ENCODE measurements at places on chromosomes 11 and 22. TPM values are rescaled to one million over a fixed set of nuclear protein-coding genes. Genes with fewer than 3 reads are reported as not detected.

The CENATAC gene
- total RNA-seq, result 9.0 TPM

The NRXN2 gene
- not detected for total RNA-seq

The TCF20 gene
- total RNA-seq, result 23.3 TPM

The ART1 gene
- total RNA-seq, result not detected

The DAGLA gene
- 1.7 TPM for total RNA-seq

The SNX32 gene
- total RNA-seq, result not detected

The BRSK2 gene
- 0.30 TPM for total RNA-seq

The ACTN3 gene
- total RNA-seq, result not detected

The MMP3 gene
- not detected for total RNA-seq

The AP2A2 gene
- 20.1 TPM for total RNA-seq

The FBXO3 gene
- total RNA-seq, result 64.3 TPM

The MS4A1 gene
- total RNA-seq, result not detected

The TRPM5 gene
- total RNA-seq, result not detected

GRCh38 chr11:112241486-112241885, 15.3 kb downstream of the PTS start:
- no peak for DNase-seq

DNA sequence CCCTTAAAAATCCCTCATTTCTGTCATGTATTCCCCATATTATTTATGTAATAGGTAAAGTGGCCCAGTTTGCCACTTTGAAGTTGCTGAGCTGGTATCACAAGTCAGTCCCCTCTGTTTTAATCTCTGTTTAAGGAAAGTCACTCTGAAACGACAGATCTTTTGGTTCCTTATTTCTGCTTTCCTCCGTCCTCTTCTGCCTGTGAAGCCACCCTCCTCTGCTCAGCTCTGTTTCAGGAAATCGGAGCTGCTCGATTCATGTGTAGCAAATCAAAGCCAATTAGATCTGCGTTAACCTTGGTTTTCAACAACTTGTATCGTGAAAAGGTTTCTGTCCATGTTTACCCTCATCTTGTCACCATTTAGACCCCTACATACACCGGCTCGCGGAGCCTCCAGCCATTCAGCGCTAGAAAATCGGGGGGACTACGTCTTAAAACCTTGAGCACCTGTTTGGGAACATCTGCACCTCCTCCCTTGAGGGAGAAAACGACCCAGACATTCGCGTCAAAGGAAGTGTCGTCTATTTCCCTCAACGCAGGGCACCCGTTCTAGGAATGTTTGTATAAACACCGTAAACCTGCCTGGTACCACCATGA, 576 bp upstream of the SC5D start:
- DNase-seq, result peak; percentile 33

DNA sequence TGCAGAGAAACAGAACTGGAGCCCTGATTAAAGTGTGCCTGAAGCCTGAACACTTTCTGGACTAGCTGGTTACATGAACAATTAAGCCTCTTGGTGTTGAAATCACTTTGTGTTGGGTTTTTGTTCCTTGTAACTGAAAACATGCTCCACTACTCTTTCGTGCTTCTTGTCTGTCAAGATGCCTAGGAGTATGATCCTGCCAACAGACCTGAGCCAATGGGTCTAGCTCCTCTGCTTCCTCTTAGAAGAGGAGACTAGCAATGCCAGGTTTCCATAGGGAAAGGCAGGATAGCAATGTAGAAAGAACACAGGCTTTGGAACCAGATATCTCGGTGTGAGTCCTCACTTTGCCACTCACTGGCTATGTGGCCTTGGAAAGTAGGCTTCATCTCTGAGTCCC, 40.3 kb downstream of the IRAG1 start:
- DNase-seq, result no peak

- no peak for DNase-seq
Observed at GRCh38 chr11:18849406-18849805, 57.8 kb upstream of the PTPN5 start.

DNA sequence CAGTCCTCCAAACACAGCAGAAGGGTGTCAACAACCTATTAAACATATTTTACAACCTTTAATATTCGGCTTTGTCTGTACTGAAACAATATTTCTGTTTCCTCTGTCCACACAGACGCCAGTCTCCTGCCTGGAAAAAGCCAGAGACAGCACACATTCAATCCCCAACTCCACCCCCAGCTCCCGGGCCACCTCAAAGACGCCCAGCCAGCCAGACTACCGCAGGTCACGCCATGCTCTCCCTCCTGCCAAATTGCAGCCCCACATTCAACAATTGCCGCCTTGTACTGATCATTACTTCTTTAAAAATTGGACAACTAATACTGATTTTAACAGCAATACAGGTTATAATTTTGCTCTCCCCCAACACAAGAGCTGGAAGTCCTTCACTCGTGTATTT, 1.2 kb downstream of the SERGEF start:
- DNase-seq, result no peak

- DNase-seq, result no peak
Observed at GRCh38 chr22:22033803-22034468, 51.3 kb upstream of the TOP3B start.

DNA sequence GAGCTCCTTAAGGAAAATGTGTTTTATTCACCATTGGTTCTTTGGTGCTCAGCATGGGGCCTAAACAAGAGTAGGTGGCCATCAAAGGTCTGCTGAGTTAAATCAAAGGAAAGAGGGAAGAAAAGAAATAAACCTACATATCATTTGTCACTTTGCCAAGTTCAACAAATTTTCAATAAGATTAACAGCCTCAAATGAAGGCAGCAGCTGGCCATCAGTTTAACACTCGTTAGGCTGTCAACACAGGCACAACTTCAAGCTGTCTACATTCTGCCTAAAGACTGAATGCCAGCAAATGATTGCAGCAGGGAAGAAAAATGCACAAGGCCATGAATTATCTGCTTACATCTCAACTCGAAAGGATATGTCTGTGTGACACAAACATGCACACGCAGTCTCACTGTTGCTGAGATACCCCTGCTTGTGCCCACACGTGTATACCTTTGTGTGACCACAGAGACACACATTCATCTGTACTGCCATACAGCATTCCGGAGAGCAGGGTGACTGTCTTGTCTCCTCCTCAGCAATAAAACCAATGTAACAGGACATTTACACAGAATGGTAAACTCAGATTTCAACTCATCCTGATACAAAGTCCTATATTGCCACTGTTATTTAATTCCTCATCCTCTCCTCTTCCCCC, 40.1 kb downstream of the TRIM66 start:
- no peak for DNase-seq

DNA sequence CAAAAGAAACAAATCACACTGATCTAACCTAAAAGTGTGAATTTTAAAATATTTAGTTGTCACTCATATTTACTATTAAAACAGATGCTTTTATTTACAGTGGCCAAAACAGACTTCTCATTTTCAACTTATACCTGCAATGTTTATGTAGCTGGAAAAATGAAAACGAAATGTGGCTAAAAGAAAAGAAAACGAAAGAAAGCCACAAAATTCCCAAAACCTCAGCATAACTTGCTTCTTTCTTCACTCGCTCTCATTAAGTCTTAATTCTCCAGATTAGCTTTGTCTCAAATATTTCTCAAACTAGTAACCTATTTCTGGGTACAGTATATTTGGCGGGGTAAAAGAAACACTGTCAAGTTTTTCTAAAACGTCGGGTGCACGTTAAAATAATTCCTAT, 693 bp downstream of the CSTF3 start:
- DNase-seq, result no peak

- no peak for DNase-seq
Observed at GRCh38 chr11:15858881-15859280, 497.5 kb downstream of the SOX6 start.

- DNase-seq, result no peak
Observed at GRCh38 chr11:116975661-116976060, 122.6 kb downstream of the SIK3 start.

- DNase-seq, result no peak
Observed at GRCh38 chr11:70688142-70688541, 289.8 kb downstream of the CTTN start.

GRCh38 chr11:78351979-78352841, 65.4 kb downstream of the GAB2 start:
- peak; percentile 29 for DNase-seq

DNA sequence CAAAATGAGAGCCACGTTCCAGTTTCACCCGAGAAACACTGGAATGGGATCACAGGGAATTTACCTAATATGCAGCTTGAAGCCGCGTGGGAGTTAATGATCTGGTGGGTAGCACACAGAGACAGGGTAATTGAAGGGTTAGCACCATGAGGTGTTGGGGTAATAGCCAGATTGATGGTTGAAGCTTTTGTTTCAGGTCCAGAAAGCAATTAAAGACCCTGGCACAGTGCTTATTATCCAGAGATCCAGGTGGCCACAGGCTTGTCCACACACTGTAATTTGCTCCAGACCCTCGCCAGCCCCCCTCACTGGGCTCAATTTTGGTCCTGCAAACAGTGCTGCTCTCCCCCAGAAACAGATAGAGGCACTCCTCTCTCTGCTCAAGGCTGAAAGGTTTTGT, 282.5 kb upstream of the ISX start:
- DNase-seq, result no peak

DNA sequence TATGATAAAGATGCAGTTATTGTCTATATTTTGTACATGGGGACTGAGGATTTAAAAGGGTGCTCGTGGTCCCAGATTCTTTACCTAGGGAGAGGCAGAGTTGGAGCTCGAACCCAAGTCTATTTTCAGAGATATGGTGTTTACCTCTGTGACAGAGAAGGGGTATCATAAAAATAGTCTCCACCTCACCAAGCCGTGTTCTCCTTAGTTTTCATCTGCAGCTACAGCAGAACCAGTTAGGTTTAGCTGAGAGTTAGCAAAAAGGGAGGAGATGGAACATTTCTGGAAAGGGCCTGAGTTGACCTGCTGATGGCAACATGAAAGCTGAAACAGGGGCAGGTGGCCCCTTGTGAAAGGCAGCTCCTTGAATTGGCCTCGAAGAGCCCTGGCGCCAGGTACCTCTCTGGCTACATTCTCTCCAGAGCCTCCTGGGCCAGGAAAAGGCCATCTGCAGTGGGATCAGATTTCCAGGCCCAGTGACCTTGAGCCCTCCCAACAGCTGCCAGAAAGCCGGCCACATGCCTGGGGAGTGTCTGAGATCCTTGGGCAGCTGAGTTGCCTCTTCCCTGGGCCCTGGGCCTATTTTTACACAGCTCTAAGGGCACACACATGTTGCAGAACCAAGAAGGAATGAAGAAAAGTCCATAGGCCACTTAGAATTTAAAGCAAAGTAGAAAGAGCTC, 136.6 kb downstream of the NAV2 start:
- DNase-seq, result no peak

DNA sequence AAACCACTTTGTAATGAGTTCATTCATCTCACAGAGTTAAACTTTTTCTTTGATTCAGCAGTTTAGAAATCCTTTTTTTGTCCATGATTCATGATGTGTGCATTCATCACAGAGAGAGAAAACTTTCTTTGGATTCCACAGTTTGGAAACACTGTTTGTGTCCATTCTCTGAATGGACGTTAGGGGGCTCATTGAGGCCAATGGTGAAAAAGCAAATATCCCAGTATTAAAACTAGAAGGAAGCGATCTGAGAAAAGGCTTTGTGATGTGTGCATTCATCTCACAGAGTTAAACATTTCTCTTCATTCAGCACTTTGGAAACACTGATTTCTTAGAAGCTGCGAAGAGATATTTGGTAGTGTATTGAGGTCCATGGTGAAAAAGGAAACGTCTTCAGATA, 155.6 kb upstream of the TRIM48 start:
- no peak for DNase-seq

DNA sequence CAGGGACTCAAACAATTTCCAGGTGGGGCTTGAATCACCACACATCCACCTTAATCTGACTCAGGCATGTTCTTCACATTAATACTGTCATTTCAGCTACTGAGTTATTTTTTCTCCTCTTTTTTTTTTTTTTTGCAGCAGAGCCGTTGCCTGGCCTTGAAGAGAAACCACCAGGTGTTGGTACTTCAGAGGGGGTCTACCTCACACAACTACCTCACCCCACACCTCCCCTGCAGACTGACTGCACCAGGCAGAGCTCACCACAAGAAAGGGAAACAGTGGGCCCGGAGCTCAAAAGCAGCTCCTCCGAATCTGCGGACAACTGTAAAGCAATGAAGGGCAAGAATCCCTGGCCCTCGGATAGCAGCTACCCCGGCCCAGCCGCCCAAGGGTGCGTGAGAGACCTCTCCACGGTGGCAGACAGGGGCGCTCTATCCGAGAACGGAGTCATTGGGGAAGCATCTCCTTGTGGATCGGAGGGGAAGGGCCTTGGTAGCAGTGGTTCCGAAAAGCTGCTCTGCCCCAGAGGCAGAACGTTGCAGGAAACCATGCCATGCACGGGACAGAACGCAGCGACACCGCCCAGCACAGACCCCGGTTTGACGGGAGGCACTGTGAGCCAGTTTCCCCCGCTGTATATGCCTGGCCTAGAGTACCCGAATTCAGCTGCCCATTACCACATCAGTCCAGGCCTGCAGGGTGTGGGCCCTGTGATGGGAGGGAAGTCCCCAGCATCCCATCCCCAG, 15.1 kb upstream of the SLC25A18 start:
- DNase-seq, result no peak

- DNase-seq, result no peak
Observed at GRCh38 chr11:123640677-123641494, 13.5 kb downstream of the SCN3B start.

DNA sequence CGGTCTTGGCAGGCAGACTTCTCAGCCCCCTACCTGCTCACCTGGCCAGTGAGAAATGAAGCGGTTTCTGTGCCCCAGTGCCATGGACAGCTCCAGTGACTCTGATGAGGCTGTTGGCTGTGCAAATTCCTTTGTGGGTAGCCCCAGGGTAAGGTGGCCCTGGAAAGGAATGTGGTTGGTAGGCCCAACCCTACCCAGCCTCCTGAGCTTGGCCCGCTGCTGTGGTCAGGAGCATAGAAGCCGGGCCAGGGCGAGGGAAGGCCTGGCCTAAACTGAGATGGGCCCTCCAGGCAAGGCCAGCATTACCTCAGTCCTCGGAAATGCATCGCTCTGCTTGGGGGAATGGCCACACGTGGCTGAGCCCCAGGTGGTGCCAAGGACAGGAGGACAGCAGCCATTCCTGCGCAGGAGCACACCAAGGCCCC, 16.9 kb downstream of the DAGLA start:
- peak; percentile 91 for DNase-seq

GRCh38 chr22:32776802-32777201, 24.7 kb upstream of the TIMP3 start:
- no peak for DNase-seq
